ENCODE measurements at places on chromosomes 4 and X.

- DNase-seq = no peak
Observed at GRCh38 chr4:5780831-5781480, 70.0 kb downstream of the EVC start.

GRCh38 chr4:2785613-2786012 is 7.3 kb upstream of the SH3BP2 start:
- DNase-seq = no peak

DNA sequence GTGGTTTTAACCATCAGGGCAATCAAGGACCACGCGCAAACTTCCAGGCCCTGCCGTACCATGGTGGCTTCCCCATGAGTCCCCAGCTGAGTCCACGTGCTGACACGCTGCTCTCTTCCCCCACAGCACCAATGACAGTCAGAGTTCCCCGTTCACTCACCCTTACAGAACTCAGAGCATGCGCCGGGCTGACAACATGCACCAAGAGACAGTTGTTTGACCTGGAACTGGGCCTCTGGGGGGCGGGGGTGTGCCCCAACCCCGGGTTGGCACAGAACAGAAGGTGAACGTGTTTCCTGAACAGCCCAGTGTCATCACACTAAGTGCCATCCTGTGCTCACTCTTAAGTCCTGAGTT is 29.4 kb downstream of the IRF2 start:
- no peak for DNase-seq

- no peak for DNase-seq
Observed at GRCh38 chr4:24915121-24915922, 2.5 kb upstream of the CCDC149 start.

DNA sequence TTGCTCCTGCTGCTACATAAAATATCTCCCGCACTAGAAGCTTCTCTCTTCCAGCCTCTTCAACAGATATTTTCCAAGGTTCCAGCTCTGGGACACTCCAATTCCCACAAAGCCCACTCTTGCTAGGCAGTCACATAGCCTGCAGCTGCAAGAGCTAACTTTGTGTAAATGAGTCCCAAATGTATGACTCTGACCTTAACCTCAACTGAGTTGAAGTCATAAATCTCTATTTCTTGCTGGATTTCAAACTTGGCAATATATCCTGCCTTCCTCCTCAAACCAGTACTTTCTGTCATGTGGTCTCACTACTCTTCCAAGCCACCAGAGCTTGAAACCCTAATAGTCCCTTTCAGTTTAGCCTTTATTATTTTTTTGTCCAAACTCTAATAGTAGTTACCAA is 315.4 kb upstream of the GRIA3 start:
- no peak for DNase-seq

GRCh38 chr4:150744570-150744969 is 162.6 kb downstream of the MAB21L2 start:
- no peak for DNase-seq

GRCh38 chrX:118807151-118808017 is 16.2 kb upstream of the ZCCHC12 start:
- peak; percentile 42 for DNase-seq

GRCh38 chr4:16192631-16193518 is 33.4 kb downstream of the TAPT1 start:
- DNase-seq = no peak

DNA sequence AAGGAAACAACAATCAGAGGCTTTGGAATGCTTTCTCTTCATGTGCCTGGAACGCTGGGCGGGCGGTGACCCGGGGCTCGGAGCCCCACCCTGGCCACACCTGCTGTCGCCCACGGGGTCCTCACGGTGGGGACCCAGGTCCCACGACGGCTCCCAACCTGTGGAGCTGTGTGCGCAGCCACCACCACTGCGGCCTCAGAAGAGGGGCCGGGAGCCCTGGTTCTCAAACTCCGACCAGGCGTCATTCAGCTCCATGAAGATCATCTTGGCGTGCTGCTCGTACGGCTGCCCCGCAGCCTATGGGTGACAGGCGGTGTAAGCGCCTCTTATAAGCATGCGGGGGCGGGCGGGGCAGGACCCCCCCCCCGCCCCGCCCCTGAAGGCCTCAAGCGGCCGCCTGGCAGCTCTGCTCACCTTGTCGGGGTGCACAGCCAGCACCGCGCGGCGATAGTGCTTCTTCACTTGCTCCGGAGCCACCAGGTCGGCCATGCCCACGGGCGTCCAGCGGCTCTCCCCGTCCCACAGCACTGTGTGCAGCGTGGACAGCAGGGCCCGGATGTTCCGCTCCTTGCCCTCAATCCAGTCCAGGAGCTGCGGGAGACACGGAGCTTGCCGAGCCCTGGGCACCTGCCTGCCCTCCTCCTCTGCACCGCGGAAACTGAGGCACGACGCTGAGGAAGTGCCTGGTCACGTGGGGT is 23.7 kb upstream of the CPLX1 start:
- DNase-seq = no peak

DNA sequence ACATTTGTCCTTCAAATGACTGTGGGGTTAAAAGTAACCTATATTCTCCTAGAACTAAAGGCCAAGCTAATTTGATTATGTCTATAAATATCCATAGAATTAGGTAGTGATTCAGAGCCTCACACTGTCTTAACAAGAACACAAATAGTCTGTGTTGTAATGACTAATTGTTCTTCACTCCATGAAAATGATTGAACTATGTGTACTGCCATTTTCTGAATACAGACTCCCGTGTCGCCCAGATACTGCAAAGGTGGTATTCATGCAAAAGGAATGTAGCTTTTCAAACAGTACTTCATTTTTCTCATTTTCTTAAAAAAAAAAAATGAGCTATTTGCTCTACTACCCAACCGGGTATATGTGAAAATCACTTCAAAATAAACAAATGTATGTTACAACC is 11.3 kb upstream of the PHKA2 start:
- DNase-seq = no peak

DNA sequence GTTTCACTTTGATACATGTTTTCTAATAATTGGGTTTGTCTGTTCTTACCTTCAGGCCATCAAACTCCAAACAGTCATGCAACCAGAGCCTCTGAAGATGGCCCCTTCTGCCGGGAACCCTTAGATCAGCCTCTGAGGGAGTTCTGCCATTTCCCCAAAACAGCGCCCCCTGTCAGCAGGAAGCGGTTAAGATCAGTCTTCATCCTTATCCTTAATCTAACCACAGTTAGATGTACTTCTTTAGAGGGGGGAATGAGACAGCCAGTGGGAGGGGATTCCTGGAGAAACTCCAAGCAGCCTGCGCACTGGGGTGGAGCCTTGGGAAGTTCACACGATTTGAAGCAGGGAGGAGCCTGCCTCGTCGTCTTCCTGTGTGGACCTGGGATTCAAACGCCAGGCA is 185.4 kb downstream of the INPP4B start:
- DNase-seq = no peak

DNA sequence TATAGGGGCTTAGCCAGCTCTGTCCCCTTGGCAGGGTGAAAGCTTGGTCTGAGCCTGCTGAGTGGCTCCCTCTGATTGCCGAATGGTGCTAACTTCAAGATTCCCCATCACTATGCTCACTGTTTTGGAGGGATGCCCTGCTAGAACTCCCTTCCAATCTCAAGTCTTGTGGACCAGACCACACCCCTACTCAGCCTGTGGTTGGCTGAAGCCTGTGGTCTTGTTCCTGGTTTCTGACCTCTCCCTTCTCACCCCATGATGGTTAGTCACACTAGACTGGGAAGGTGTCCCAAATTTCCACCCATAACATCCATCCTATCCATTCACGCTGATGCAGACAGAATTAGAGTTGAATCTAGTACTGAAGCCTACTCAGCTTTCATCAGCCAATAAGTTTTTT is 184.7 kb upstream of the NDP start:
- no peak for DNase-seq

- no peak for DNase-seq
Observed at GRCh38 chr4:82780752-82781231, 17.8 kb downstream of the SCD5 start.

DNA sequence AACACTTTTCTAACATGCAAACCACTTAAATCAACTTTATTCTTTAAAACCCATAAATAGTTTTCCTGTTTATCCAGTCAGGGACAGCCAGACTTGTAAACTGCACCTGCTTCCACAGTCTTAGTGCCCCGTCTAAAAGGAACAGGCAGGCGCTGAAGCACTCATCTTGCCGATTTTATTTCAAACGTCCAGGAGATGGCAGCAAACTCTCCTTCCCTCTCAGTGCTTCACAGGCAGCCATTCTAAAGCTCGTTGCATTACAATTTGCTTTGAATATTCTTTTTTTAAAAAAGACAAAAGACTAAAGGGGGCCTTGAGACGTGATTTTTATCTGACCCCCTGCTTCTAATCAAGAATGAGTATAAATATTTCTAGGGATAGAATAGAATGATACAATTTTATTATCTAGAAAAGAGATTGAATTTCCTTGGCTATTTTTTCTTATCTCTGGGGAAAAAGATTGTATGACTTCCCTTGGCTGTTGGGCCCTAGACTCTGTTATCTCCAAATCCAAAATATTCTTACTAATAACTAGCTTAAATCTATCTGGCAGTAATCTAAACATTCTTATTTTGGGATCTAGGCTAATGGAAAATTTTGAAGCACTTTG is 93.6 kb upstream of the MYOZ2 start:
- DNase-seq = peak; percentile 61

GRCh38 chrX:27746516-27746915 is 61.3 kb upstream of the MAGEB10 start:
- no peak for DNase-seq

DNA sequence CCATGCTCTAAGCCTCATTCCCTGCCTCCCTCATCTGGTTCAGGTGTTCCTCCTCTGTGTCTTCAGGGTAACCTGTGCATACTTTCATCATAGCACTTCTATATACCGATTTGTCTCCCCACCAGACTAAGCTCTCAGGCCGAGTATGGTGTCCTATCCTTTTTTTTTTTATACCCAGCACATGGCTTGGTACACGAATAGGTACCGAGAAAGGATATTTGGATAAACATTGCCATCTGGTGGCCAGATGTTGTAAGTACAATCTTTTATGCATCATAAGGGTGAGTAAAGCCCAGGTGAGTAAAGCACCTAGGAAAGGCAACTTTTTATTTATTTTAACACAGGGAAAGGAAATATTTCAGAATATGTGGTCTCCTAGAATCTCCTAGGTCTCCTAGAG is 68.4 kb downstream of the MID2 start:
- no peak for DNase-seq

Measured in hippocampal formation (tissue), 2 donors.